ENCODE measurements at places on chromosomes 12 and 14. TPM values are rescaled to one million over a fixed set of nuclear protein-coding genes. Genes with fewer than 3 reads are reported as not detected.

DNA sequence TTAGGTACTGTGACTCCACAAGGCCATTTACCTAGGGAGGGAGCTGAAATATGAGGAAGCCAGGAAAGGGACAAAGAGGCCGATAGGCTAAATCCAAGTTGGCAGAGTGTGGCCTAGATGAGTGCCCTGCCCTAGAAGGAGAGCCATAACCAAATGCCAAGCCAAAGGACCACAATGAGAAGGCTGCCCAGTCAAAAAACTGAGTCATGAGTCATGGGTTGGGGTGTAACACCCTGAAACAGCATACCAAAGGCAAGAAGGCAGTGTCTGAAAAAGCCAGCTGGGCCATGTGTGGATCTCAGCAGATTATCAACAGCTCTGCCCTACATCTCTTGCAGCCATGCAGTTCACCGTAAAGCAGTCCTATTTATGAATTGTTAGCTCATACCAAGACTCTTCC is 171.7 kb downstream of the PHLDA1 start:
- no peak overlapping the region for H3K4me3 ChIP-seq
- DNase-seq: no peak
- H3K27me3 ChIP-seq: no peaks in the 10 kb centered on the region
- no peak overlapping the region for H3K27ac ChIP-seq

- H3K27ac ChIP-seq: no peak overlapping the region
- no peaks in the 10 kb centered on the region for H3K27me3 ChIP-seq
- peaks cover 68% of the 10 kb centered on the region for H3K4me1 ChIP-seq
- H3K36me3 ChIP-seq: peaks cover 6% of the 10 kb centered on the region
Observed at GRCh38 chr12:103819312-103819711, 21.7 kb downstream of the NT5DC3 start.

GRCh38 chr14:22748631-22749068 is 17.8 kb upstream of the OXA1L start:
- no peaks in the 10 kb centered on the region for H3K4me1 ChIP-seq
- no peak overlapping the region for H3K27ac ChIP-seq

RARG gene
- total RNA-seq: 9.9 TPM

GRCh38 chr14:52700701-52701172 is 5.4 kb upstream of the ERO1A start:
- H3K27me3 ChIP-seq: no peaks in the 10 kb centered on the region
- H3K36me3 ChIP-seq: no peaks in the 10 kb centered on the region

CD163L1 gene
- 0.54 TPM for total RNA-seq

- H3K4me1 ChIP-seq: no peaks in the 10 kb centered on the region
- no peak overlapping the region for H3K4me3 ChIP-seq
- H3K27ac ChIP-seq: no peak overlapping the region
Observed at GRCh38 chr12:73277971-73278370, 1005.8 kb downstream of the TRHDE start.

DNA sequence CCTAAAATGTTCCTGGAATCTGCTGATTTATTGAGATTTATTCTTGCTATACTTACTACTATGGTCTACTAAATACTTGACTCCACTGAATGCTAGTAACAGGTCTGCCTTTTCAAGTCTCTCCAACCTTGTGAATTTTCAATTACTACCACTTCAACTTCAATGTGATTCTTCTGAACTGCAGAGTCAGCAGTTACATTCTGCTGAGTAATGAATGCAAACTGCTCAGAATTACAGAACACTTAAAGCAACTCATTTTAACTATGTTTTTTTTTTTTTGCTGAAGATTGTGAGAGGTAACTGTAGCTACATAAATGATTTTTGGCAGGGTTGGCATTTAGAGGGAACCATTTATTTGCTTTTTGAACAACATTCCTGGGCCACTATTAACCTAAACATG is 41.8 kb downstream of the ARF6 start:
- H3K4me1 ChIP-seq: no peaks in the 10 kb centered on the region
- H3K27me3 ChIP-seq: no peaks in the 10 kb centered on the region
- no peak for DNase-seq
- no peaks in the 10 kb centered on the region for H3K36me3 ChIP-seq

FIGNL2 gene
- total RNA-seq: not detected

DNA sequence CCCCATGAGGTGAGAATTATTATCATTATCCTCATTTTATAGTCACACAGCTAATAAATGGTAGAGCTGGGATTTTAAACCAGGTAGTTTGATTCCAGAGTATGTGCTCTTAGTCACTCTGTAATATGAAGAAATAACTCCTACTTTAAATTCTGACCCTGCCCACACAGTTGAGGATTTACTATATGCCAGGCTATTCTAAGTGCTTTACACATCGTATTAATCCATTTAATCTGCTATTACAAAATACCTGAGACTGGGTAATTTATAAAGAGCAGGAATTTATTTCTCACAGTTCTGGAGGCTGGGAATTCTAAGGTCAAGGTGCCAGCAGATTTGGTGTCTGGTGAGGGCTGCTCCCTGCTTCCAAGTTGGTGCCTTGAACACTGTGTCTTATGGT is 19.6 kb upstream of the WIF1 start:
- no peak for DNase-seq
- H3K4me1 ChIP-seq: no peaks in the 10 kb centered on the region
- H3K27me3 ChIP-seq: peaks cover 4% of the 10 kb centered on the region
- H3K36me3 ChIP-seq: no peaks in the 10 kb centered on the region
- H3K4me3 ChIP-seq: no peak overlapping the region
- no peak overlapping the region for H3K27ac ChIP-seq

DNA sequence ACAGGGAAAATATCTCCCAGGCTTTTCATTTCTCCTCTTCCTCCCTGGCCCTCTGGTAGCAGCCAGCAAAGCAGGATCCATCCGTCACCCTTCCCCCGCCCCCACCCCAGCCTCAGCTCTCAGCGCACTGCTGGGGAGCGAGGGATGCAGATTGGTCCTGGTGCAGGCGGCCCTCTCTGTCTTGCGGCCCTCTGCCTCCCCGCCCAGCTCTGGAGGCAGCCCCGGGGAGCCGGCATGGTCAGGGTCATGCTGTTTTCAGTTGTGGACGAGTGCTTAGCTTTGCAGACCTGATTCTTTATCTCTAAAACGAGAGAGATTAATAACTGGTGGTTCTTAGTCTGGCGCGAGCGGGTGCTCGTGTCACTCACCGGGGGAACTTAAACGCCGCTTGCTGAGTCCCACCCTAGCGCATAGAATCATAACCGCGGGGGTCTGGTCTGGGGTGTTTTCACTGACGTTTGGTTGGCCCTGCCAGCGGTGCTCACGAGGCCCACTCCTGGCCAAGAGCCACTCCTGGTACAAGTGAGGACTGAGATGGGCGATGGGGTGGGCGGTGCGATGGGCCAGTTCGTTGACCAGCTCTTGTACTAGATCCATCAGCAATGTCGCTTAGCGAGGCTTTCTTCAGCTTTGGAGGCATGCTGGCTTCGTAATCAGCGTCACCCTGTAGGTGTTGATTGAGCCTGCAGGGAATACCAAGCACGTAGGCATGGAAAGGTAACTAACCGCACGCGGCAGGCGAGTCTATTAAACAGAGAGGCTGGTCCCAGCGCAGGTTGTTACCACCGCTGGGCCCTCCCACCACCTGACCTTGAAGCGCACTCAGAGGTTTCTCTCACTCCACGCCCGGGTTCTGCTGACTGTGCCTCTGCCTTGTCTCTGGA is 95.2 kb downstream of the TSPAN9 start:
- peaks cover 5% of the 10 kb centered on the region for H3K4me1 ChIP-seq
- H3K36me3 ChIP-seq: no peaks in the 10 kb centered on the region
- H3K27me3 ChIP-seq: no peaks in the 10 kb centered on the region
- DNase-seq: no peak
- no peak overlapping the region for H3K27ac ChIP-seq
- H3K4me3 ChIP-seq: no peak overlapping the region

DNA sequence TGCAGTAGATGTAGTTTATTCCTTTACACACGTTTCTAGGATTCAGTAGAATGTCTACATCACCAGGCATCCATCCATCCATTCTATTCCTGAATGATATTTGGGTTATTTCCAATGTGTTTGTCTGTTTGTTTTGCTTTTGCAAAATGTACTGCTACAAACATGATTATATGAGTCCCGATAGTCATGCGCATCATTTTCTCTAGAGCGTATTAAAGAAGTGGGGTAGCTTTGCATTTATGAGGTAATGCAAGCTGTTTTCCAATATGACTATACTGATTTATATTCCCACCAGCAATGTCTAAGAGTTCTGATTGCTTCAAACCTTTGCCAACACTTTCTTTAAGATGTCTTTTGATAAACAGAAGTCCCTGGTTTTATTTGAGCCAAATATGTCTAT is 253.2 kb downstream of the NOVA1 start:
- H3K4me3 ChIP-seq: no peak overlapping the region
- no peaks in the 10 kb centered on the region for H3K36me3 ChIP-seq
- H3K4me1 ChIP-seq: no peaks in the 10 kb centered on the region
- no peak for DNase-seq

DNA sequence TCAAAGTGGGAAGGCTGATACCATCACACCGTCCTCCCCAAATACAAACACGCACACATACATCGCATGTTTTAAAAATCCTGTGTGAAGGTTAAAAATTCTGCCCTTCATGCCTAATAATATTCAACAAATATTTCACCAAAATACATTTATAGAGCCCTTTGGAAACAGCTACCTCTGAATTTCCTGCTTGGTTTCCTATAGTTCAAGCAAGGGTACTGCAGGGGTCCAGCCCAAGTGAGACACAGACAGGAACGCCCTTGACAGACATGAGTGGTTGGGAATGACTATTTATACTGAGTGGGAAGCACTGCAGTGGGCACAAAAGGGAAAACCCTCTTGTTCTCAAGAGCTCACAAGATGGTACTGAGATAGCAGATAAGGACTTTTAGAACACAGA is 51.0 kb downstream of the ST8SIA1 start:
- H3K27me3 ChIP-seq: no peaks in the 10 kb centered on the region
- no peaks in the 10 kb centered on the region for H3K36me3 ChIP-seq
- peaks cover 29% of the 10 kb centered on the region for H3K4me1 ChIP-seq

DNA sequence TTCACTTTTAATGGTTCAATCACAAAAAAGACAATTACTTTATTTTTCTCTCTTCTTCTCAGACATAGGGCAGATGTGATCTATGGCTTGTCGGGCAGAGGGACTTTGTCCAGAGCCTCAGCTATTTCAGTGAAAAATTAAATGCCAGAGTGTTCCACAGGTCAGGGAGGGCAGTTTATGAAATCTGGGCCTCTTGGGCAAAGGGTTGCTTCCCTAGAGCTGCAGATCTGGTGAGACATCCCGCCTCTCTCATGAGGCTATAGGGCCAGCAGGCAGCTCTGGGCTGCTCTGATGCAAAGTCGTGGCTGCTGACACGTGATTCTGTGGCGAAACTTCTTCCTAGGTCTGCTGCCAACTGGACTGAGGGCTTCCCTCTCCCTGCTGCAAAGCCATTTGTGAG is 6.0 kb downstream of the CLMN start:
- no peak overlapping the region for H3K4me3 ChIP-seq
- peak; percentile 92 for DNase-seq
- no peaks in the 10 kb centered on the region for H3K4me1 ChIP-seq
- H3K27ac ChIP-seq: peak overlapping the region; percentile 66
- no peaks in the 10 kb centered on the region for H3K27me3 ChIP-seq
